ENCODE measurements at places on chromosomes 1 and 21.

DNA sequence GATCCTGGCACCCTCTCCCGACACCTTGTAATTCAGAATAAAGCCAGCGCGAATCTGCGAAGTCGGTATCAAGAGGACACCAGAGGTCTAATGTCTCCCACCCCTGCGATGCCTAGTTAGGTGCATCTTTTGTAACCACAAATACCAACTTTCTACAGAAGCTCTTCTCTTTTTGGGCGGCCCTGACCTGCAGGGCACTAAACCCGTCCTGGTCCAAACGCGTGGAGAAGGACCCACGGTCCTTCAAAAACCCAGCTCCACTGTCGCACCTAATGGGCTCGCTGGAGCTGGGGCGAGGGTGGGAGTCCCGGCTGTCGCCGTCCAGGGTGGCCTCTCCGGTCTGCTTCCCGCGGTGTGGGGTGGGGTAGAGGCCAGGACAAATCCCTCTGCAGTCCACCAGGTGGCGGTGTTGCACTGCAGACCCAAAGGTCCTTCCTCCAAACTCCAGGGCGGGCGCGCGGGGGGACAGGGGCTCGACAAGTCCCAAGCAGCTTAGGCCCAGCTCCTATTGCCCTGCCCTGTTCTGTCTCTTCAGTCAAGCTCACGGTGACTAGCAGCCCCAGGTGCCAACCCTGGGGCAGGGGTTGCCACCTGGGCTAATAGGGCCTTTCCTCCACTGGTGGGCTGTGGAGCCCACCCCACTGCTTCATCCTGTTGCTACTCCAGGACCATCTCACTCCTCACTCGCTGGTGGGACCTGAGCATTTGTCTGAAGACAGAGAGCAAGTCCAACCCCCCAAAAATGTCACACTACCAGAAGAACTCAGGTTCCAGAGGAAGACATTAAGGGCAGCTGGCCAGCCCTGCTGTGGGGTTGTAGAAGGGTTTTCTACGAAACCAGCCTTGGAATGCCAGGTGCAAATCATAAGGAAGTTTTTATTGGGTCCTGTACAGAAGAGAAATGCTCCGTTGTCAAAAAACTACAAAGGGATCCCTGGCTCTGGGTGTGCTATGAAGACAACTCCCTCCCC is 2.8 kb downstream of the HES3 start:
- DNase-seq: peak; percentile 64

DNA sequence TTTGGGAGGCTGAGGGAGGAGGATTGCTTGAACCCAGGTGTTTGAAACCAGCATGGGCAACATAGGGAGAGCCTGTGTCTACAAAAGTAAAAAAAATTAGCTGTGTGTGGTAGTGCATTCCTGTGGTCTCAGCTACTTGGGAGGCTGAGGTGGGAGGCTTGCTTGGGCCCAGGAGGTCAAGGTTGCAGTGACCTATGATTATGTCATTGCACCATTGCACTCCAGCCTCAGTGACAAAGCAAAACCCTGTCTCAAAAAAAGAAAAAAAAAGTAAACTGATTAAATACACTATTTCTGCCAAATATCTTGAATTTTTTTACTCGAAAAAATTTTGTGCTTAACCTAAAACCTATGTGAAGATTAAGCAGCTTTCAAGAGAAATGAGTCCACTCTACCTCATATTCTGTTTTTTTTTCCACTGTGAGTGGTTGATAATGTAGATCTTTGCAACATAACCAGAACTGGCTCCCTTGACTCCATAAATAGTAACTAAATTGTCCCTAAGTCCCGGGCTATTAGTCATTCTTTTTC is 19.4 kb upstream of the ZNF281 start:
- DNase-seq: no peak

- no peak for DNase-seq
Measured at GRCh38 chr1:27509127-27510080, 19.4 kb upstream of the WASF2 start.

- no peak for DNase-seq
Measured at GRCh38 chr1:18352636-18353265, 128.0 kb upstream of the KLHDC7A start.

GRCh38 chr1:205375835-205376545 is 19.3 kb upstream of the KLHDC8A start:
- no peak for DNase-seq

DNA sequence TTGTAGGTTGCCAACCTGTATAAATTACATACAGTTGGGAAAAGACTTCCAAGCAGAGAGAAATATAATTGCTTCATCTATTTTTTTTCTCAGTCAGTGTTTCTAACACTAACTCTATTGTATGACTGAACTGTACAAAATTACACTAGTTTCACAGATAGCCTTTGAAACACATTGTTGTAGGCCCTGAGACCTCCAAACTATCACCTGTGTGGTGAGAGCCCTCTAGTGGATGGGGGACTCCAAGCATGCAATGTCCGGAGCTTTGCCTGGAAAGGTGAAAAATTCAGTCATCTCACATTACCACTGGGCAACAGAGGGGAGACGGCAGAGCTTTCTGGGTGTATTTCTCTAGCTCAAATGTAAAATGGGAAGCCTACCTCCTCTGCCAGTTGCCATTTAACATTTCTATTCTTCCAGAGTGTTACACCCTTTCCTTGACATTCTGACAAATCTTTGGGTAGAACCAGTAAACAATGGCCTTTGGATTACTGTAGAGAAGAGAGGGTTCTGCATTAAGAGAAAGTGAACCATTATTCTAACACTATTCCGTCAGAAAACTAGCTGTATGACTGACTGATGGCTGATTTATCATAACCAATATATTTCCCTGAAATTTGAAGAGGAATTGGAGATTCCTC is 212.2 kb downstream of the LYPLAL1 start:
- DNase-seq: no peak

GRCh38 chr1:33374336-33375105 is 53.6 kb upstream of the A3GALT2 start:
- DNase-seq: no peak

DNA sequence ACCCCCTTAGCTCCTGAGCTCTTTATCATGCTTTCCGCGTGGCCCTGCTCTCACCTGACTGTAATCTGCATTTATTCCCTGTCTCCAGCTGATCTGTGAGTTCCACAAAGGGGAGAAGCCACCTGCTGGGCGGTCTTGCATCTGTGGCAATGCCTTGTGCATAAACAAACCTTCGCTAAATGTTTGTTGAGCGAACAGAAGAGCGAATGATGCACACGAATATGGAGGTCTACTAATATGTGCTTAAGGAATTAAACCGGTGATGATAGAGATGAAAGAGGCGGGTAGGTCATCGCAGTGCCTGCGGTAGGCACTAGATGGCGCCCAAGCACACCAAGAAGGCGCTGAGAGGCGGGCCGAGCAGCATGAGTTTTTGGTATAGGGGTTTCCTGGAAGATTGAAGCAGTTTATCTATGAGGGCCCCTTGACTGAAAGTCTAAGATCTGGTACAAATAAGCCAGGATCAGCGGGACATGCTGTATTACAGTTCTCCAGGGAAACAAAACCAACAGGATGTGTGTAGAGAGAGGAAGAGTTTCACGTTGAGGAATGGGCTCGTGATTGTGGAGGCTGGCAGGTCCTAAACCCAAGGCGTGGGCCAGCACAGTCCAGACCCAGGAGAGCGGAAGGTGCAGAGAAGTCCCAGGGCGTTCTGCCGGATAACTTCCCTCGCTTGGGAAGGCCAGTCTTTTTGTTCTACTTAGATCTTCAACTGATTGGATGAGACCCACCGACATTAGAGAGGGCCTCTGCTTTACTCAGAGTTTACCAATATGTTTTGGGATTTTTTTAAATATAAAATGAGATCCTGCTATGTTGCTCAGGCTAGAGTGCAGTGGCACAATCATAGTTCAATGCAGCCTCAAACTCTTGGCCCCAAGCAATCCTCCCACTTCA is 34.7 kb downstream of the TOMM20 start:
- peak; percentile 65 for DNase-seq

DNA sequence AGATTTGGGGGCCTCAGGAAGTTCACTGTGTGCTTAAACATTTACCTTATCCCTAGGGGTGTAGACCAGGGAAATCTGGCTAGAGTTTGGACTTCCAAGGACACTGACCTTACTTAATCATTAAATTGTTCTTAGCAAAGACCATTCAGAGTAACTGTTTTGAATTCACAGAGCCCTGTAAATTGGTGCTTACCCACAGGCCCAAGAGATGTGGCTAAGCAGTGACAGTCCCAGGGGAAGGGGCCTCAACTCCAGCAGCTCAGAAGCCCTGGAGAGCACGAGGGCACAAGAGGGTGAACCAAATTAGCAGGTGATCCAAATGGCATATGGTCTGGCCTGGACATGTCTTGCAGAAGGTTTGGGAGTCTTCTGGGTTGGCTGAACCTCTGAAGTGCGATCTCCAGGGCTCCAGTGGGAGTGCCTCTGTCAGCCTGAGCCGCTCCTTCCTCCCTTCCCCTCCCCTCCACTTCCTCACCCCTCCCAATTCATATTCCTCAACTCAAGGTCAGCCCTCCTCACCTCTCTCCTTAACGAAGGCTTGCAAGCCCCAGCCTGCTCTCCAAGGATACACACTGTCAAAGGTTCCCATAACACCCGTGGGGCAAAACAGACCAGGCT is 4.3 kb downstream of the PAQR7 start:
- no peak for DNase-seq

DNA sequence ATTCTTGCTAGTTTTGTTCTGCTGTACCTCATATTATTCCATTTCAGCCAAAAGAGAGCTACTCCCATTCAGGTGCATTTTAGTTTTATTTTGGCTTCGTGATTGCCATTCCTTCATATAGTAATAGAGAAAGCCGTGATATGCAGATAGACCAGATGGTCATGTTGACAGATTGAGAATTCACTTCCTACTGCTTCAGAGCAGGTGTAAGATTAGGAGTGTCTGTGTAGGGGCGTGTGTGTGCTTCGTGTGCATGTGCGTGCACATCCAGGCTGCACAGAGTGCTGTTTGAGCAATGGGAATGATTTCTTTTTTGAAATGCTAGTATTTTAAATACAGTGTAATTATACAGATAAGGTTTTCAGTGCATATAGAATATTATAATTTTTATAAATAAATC is 10.3 kb downstream of the NFIA start:
- no peak for DNase-seq

GRCh38 chr21:29228306-29228705 is 70.4 kb upstream of the BACH1 start:
- no peak for DNase-seq

GRCh38 chr1:167676205-167676915 is 45.4 kb upstream of the MPZL1 start:
- DNase-seq: no peak

GRCh38 chr1:206803221-206803730 is 31.0 kb upstream of the IL10 start:
- DNase-seq: peak; percentile 21

DNA sequence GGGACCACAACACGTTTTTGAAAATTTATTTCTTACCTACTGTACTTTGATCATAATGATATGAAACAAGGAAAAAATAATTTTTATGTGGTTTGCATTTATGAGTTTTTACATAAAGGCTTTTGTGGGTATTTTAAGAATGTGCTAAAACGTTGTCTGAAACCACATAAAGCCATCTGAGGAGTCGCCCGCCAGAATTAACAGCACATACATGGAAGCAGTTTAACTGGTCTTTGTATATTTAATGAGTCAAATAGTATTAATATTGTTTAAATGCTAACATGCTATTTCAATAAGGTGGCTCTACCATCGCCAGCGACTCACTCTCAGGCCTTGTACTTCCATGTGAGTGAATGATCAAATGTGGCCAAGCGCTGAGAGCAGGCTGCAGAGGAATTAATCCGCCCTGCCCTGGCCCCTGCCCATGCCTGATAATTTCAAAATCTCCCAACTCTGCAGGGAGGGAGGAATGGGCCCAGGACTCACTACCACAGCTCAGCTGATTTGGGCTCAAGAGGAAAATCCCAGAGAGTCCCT is 49.6 kb downstream of the SLC66A1 start:
- DNase-seq: no peak

DNA sequence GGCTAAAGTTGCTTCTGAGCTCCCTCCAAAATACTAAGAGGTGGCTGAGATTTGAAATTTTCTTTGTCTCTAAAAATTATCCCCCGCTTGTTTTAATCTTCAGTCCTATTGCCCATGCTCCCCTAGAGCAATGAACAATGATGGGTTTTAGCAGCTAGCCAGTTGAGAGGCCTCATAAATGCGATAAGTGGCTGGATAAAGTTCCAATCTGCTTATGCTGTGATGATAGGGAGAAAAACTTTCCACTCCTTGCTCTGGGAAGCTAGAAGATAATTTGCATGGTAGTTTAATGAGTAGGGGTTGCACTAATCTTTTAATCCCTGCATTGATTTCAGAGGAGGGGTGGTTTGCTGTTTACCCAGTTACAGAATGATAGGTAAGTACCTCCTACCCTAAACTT is 9.6 kb upstream of the PRPF3 start:
- DNase-seq: no peak

DNA sequence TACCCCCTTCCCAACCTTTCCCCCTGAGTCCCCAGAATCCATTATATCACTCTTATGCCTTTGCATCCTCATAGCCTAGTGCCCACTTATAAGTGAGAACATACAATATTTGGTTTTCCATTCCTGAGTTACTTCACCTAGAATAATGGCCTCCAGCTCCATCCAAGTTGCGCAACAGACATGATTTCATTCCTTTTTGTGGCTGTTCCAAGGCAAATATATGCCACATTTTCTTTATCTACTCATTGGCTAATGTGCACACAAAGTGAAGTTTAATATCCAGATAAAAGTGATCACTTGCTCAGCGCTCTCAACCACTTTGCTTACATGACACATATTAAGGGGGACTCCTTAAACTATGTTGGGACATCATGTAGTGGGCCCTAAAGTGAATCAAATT is 72.4 kb upstream of the TIAM1 start:
- no peak for DNase-seq

DNA sequence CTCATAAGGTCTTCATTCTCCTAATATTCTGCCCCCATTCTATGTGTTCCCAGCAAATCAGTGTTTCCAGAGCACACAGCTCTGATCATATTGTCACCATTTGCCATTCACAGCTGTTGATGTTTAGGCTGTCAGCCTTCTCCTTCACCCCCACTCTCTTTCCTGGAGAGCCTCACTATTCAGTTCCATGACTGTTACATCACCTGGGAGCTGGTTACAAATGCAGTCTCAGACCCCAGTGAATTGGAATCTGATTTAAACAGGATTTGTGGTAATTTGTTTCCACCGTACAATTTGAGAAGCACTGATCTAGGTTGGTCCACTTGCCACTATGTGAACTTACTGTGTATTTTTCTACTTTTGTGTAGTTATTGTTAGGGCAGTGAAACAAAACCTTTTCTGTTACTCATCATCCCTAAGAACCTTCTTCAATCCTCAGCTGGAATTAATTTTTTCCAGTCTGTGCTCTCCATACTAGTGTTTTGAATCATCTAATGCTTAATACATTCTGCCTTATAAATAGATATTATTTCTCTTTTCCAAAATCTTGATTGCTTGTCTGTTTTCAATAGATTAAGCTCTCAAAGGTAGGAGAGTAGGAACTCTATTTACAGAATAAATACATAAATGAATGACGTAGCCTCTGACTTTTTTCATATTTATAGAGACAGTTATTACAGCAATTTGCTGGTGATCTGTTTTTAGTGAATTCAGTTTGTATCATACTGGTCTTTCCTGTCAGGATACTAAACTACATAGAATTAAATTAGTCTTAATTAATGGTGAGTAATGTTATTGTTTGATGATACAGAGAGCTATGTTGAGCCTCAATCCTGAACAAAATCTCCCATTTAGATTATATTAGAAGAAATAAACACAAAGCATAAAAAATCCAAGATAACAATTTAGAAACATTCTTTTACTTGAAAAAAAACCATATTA is 8.1 kb downstream of the SNX7 start:
- DNase-seq: no peak
